ENCODE measurements at places on chromosomes 4 and X.
A peak's percentile ranks its signal among the peaks of the same experiment; 100 is the strongest.

GRCh38 chr4:151105454-151106032 lies 6.1 kb downstream of the RPS3A start:
- no peak for DNase-seq

DNA sequence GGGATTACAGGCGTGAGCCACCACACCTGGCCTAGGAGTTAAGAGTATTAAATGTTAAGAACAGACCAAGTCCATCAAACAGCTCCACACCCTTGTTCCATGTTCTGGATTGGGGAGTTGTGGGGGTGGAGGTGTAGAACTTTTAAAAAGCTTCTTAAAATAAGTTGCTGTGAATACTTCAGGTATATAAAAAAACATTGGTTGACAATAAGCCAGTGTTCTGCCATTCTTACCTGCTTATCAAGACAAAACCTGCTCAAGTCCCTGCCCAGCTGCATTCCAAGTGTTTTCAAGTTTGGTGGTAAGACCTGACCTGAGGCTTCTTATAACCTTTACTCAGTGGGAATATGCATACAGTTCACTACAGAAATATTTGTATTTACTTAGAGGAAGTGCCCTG lies 6.4 kb downstream of the RBM3 start:
- DNase-seq, result no peak

DNA sequence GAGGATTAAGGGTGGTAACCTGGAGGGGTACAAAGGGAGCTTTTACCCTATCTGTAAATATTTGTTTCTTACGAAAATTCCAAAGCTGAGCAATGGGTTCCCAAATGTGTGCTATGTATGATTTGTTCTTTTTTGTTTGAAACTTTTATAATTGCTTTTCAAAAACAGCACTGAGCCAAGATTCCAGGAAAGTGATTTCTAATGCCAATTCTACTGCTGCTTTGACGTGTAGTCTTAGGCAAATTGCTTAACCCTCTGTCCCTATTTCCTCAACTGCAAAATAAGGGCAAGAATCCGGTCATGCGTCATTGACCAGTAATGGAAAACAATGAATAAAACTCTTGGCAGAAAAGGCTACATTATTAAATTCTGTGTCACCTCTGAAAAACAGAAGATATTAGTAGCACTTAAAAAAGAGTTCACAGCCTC lies 454.7 kb downstream of the IL15 start:
- peak; percentile 10 for DNase-seq

DNA sequence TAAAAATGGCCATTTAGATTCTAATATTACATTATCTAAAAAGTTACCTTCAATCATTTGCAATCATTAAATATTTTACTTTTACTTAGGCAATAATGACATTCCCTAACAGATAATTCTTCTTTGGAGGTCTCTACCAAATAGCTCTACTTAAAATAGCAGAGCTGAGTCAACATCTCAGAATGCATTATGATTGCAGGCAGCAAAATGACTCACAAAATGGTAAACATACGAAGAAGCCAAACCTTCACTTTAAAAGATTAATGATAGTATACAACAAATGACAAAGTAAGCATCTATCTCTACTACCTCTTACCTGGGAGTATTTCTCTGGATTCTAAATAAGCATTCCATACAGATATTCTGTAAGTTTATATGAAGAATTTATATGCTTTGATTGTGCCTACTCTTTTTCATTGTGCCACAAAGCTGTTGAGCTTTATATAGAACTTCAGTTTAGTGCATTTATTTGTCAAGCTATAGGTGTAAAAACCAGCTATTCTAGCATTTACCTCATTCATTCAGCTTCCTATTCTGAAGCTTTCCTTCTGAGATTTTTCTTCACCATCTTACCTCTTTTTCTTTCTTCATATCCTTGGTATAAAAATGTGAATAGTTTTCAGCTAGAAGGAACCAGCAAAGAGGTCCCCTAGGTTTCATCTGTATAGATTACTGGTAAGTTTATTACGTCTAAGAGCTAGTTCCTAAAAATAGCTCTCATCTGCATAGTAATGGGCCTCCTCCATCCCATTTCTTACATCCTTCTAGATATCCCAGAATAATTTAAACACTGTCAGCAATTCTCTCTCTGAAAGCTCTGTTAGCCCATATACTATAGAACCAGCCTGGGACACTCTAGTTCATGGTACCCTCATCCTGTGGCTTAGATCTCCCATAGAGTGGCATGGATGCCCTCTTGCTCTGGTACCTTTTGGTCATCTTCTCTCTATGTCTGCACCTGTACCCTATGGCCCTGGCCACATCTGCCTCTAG lies 17.2 kb upstream of the SPCS3 start:
- DNase-seq, result no peak

GRCh38 chrX:44274096-44274495 lies 69.4 kb downstream of the EFHC2 start:
- no peak for DNase-seq

Measured in left lung (tissue), 14 donors.